Cortex of kidney (tissue), 1 donor: ENCODE measurements at places on chromosomes 4 and X.

DNA sequence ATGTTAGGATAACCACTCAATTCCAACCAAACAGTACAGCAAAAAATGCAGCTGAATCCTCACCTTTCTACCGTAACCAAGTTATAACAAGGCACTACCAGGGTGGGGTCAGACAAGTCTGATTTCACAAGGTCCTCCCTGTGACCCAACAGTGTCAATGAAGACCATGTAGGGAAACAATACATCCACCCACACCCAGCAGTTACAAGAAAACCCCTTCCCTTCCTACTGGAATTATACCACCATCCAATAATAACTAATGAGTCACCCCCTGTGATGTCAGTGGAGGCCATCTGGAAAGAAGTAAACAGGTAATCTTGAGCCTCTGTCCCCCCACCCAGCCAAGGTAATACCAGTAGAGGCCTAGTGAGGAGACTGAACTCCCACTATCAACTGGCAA, 117.6 kb downstream of the FGF16 start:
- DNase-seq: no peak

GRCh38 chr4:41217374-41217773, 3.0 kb upstream of the APBB2 start:
- DNase-seq: no peak

- DNase-seq: no peak
These were observed 107.8 kb downstream of the CCSER1 start for GRCh38 chr4:90234916-90235547.

DNA sequence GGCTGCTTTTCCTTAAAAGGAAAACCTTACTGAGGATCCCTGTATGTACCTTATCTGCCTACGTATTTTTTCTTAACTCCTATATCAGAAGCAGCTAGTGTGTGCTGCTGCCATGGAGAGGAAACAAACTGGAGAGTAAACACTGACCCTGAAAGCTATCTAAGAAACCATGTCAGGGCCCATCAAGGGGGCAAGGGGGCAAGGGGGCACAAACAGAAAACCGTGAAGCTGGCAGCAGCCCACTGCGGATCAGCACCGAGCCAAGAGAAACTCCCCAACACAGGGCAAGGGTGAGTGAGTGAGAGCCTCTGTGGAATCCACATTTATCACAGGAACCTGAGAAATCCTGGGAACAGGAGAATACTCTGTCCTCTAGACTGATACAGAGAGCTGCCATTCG, 1204.2 kb downstream of the PCDH18 start:
- DNase-seq: no peak

- DNase-seq: no peak
These were observed 38.3 kb downstream of the SPCS3 start for GRCh38 chr4:176358083-176358469.

GRCh38 chr4:37690976-37691375, 4.8 kb upstream of the RELL1 start:
- no peak for DNase-seq
